Foreskin melanocyte (primary cell): ENCODE measurements at places on chromosomes 4 and X.

- DNase-seq, result no peak
Measured at GRCh38 chrX:15929194-15929593, 74.6 kb upstream of the AP1S2 start.

DNA sequence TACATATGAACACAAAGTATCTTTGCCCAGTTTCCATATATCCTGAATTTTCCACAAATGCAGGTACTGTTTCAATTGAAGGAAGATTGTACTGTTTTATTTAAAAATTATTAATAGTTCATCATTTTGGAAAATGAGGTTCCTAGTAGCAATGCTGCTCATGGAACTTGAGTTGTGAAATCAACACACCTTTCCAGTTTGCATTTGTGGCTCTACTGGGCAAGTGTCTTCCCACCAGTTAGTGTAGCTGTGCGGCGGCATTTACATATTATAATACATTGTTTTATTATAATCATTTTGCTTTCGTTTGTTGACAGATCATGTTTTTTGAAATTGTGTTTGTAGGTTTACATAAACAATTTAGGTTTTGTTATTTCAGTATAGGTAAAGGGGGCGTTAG, 2.0 kb upstream of the DDX3X start:
- DNase-seq, result no peak

- DNase-seq, result no peak
Measured at GRCh38 chr4:153207567-153207966, 3.3 kb downstream of the TRIM2 start.

DNA sequence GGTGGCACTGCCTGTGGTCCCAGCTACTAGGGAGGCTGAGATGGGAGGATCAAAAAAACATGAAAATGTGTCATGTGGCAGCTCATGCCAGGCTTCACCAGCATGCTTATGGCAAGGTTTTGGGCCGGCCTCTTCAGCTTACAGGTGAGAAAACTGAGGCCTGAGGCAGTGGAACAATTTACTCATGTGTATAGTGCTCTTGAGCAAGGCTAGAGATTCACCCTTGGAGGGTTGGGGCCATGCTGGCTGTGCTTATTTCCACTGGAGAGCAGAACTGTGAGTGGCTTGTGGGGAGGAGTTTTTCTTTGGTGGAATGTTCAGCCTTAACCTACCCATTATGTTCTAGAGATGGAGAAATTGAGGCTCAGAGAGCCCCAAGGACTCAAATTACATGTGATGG, 31.8 kb downstream of the NSD2 start:
- no peak for DNase-seq
